ENCODE measurements at places on chromosomes 3 and 15.

DNA sequence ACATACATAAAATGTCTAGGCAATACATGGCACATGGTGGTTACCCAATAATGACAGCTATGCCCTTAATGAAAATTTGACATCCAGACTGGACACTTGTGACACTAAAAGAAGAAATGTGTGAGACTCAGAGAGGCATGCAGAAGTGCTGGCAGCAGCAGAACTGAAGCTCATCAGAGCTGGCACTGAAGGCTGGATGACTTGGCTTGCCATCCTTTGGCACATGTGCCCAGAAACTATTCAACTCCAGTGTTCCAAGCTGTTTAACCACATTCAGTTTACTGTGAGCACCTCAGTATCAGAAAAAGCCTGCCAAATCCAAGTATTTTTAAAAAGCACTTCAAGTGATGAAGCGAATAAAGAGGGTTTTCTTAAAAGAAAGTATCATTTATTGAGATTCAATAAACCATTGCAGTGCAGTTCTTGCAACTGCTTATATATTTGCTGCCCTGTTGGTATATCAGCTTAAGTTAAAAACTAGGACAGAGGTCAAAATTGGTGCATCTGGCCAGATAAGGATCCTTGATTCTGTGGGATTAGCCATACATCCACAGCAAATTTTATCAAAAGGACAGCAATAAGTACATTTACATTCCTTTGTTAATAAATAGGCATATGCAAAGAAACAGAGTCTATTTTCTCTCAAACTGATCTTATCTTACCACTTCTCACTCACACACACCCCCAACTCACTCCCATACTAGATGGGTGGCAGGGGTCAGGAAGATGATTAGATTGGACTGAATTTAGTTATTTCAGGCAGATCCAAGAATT is 15.8 kb downstream of the IGSF11 start:
- DNase-seq, result no peak

- DNase-seq, result no peak
Measured at GRCh38 chr3:184511741-184512140, 49.8 kb upstream of the EPHB3 start.

DNA sequence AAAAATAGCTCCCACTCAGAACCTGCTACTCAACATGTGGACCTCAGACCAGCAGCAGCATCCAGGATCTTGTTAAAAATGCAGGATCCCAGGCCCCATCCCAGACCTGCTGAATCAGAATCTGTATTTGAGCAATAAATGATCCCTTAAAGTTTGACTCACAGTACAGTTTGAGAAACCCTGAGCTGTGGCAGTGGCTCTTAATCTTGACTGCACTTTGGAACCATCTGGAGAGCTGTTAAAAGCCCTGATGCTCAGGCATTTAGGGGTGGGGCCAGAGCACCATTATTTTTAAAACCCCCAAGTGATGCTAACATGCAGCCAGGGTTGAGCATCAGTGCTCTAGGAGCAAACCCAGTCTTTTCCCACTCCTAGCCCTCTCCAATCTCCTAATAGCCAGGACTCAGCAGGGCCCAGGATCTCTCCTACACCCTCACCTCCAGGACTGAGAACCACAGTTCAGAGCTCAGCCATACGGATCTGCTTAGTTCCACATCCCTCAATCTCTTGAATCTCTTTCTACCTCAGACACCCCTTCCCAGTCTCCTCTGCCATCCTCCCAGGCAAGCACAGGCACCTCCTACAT is 10.2 kb downstream of the RFTN1 start:
- DNase-seq, result no peak

DNA sequence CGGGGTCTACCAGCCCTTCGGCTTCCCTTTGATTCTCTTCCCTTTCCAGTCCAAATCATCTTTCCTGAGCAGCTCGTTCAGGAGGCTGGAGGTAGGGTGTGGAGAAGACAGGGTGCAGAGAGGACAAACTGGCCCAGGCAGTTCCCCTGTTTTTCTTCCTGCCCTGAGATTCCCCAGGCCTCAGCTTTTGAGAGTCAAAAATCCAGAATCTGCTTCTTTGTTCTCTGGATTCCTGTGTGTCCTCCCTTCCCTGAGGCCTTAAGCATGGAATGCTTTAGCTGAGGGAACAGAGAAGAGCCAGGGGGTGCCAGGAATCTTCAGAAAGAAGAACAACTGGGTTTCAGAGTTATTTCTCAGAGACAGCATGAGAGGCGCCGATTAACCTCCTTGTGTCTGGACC is 26.7 kb upstream of the LRTM1 start:
- DNase-seq, result peak; percentile 46

- DNase-seq, result no peak
Measured at GRCh38 chr15:74167891-74168331, 5.6 kb upstream of the ISLR start.

GRCh38 chr3:98008855-98009254 is 26.3 kb downstream of the GABRR3 start:
- no peak for DNase-seq

GRCh38 chr15:42453826-42454225 is 37.1 kb downstream of the ZNF106 start:
- no peak for DNase-seq

GRCh38 chr3:127320529-127321121 is 32.8 kb upstream of the PRR20G start:
- DNase-seq, result no peak

GRCh38 chr3:126982471-126983175 is at the start of gene PLXNA1:
Gene PLXNA1, plus strand, starts transcription at chr3:126983115. Its CDS starts 5,479 bp downstream, at chr3:126988594.
- peak; percentile 72 for DNase-seq

- no peak for DNase-seq
Measured at GRCh38 chr15:89531796-89532537, 35.6 kb upstream of the RHCG start.

DNA sequence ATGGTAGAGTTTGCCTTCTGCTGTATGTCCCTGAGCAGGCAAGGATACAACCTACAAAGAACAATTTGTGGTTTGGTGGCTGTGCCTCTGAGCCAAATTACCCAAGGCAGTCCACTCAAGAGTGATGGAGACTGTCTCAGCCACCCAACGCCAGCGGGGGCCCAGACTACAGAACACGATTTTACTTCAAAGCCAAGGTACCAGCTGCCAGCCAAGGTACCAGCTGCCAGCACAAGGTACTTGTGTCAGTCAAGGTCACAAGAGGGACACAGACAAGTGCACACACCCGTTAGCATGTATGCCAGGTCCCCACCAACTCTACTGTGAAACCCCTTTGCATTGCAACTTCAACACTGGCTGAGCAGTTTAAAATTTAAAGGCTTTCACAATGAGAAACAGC is 23.5 kb downstream of the COLQ start:
- no peak for DNase-seq

GRCh38 chr15:27086805-27087204 is 115.8 kb downstream of the GABRG3 start:
- no peak for DNase-seq

DNA sequence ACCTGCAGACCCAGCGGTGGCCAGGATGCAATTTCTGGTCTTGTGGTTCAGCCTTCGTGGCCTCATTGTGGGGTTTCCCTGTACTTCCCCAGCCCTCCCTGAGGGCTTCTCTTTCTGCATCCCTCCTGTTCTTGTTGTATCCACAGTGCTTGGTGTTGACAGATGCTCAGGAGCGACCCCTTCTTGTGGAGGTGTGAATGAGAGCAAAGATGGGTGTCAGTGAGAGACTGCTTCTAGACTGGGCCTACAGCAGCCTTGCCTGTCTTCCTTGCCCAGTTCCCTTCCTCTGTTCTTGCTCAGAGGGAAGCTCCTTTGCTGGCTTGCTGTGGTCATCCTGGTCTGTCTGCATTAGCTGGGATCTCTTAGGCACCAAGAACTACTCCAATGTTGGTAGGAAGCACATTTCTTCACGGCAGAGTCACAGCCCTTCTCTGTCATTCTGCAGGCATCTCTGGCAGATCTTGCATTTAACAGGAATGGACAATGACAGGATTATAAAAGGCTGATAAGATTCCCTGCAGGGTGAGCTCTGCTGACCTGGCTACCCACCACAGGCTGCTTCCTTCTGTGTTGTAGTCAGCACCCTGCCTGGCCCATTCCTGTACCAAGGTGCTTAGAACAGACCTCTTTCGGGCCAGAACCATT is 317.8 kb upstream of the C2CD4B start:
- peak; percentile 53 for DNase-seq

DNA sequence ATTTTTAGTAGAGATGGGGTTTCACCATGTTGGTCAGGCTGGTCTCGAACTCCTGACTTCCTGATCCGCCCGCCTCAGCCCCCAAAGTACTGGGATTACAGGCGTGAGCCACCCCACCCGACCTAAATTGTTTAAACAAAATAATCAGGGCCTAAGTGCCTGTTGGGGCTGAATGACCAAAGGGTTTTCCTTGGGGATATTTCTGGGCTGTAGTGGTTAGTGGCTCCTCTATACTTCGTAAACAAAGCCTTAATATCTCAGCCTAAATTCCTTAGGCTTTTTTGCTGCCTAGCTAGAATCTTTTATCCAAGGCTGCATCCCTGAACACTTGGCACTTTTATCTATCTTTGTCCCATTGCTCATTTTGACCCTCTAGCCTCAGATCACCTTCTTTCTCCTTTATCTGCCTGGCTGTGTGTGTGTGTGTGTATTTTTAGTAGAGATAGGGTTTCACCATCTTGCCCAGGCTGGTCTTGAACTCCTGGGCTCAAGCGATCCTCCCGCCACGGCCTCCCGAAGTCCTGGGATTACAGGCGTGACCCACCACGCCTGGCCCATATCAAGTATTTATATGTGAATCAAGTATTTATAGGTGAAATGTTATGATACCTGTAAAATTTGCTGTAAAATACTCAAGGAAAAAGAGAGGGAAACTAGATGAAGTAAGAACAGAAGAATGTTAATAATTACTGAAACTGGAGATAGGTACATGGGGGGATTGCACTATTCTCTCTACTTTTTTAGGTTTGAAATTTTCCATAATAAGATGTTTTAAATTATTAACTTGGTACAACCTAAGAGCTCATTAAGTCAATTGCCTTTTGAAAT is 1.8 kb downstream of the NUSAP1 start:
- DNase-seq, result no peak

DNA sequence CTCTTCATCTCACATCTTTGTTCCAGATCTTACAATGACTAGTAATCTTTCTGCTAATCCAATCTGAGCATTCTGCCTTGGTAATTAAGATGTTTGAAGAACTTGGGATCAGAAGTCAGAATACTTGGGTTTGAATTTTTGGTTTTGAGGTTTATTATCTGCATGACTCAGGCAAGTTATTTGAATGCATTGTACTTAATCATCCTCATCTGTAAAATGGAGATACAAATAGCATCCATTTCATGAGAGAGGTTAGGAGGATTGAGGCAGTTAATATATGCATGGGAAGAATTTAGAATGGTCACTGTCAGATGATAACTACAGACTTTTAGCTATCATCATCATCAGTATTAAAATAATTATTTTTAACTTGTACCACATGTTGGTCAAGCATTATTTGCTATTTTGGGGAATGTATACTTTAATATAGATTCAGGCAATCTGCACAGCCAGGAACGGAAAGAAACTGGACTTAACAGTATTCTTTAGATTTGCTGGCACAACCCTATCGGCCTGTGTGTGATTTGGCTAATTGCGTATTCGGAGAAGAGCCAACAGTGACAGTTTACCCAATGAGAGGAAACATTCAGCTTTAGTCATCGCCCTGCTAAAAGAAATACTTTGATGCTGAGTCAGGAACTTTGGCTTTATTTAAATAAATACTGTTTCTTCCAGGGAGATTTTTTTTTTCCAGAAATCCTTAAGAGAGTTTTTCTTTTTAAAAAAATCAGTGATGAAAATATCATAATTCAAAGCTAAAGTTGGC is 600.0 kb downstream of the ROBO1 start:
- peak; percentile 96 for DNase-seq

- DNase-seq, result peak; percentile 57
Measured at GRCh38 chr3:16033889-16034687, 140.4 kb upstream of the GALNT15 start.

DNA sequence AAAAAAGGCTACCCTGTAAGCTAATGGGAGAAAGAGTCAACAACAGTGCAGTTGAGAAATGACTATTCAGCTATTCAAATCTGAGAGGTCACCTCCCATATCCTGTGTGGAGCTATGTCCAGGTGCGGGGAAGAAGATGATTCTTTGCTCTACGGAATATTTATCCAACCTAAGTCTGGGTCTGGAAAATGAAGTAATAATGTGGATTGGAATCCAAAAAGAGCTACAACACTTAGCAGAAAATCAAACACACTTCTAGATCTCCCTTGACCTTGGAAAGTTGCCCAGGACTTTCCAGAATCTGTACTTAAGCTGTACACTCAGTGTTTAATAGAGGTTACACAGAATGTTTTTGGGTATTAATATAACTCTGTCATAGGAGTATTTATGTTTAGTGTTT is 251.9 kb downstream of the NAALADL2 start:
- peak; percentile 23 for DNase-seq

Data from fibroblast of upper back skin (primary cell).